ENCODE measurements at places on chromosomes 12 and 14. TPM values are rescaled to one million over a fixed set of nuclear protein-coding genes. Genes with fewer than 3 reads are reported as not detected.
A peak's percentile ranks its signal among the peaks of the same experiment; 100 is the strongest.

DNA sequence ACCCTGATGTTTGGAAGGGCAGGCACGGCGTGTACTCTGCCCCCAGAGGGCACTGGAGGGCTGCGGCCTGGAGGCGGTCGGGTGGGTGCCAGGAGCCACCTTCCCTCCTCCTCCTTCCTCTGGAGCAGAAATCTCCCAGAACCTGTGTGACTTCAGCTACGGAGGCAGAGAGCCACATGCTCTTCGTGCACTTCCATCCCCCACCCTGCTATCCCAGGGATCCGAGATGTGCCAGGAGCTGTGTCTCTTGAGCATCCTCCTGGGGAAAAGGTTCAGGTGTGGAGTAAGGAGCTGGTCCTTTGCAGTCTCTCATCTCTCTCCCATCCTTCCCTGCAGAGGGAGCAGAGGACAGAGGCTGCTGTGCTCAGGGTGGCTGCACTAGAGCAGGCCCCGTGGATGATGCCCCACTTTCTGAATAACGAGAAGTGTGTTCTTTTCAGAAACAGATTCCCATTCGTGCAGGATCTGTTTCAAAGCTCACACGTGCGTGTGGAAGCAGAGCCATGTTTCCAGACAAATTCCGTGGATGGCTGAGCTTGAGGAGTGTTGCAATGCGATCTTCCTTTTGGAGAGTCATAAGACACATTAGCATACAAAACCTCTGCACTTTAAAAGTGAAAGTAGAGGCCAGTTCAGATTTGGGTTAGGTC, 162.9 kb downstream of the ADGRD1 start:
- DNase-seq: peak; percentile 19

GRCh38 chr12:52370926-52371608, 3.8 kb upstream of the KRT85 start:
- DNase-seq: peak; percentile 22

DNA sequence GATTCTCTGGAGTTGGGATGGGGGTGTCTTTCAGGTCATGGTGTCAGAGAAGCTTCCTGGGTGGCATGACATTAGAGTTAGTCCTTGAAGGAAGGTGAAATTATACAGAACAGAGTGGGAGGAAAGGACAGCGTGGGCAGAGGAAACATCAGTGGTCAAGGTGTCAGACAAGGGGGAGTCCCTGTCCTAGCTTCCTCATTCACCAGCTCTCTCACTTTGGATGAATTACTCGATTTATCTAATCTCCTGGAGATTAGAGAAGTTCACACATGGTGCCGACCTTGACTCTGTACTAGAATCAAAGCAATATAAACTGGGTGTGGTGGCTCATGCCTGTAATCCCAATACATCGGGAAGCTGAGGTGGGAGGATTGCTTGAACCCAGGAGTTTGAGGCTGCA, 492.9 kb downstream of the VRK1 start:
- DNase-seq: no peak

GRCh38 chr14:21063479-21063878, 5.9 kb downstream of the RNASE8 start:
- no peak for DNase-seq

NID2 gene
- total RNA-seq: not detected

DNA sequence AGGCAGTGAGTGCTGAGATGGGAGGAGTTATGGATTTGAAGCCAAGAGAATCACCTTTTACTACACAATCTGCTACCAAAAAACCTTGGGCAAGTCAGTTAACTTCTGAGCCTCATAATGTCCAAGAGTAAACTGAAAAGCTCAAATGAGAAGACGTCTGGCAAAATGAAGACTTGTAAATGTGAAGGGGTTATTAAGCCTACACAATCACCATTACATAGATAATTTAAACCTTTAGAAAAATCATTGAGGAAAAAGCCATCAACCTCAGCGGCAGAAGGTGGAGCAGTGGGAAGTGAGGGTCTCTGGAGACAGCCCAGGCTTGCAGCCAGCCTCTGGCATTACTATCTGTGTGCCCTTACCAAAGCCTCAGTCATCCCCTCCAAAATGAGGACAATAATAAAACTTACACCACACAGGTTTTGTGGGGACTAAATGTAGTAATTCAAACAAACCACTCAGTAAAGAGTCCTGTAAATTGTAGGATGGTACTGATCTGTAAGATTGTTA, 50.5 kb upstream of the CCDC175 start:
- DNase-seq: peak; percentile 76

KRT2 gene
- not detected for total RNA-seq

All from G401 (cell line).